AG08395 (cell line): ENCODE measurements at places on chromosomes 3 and 15.
A peak's percentile ranks its signal among the peaks of the same experiment; 100 is the strongest.

DNA sequence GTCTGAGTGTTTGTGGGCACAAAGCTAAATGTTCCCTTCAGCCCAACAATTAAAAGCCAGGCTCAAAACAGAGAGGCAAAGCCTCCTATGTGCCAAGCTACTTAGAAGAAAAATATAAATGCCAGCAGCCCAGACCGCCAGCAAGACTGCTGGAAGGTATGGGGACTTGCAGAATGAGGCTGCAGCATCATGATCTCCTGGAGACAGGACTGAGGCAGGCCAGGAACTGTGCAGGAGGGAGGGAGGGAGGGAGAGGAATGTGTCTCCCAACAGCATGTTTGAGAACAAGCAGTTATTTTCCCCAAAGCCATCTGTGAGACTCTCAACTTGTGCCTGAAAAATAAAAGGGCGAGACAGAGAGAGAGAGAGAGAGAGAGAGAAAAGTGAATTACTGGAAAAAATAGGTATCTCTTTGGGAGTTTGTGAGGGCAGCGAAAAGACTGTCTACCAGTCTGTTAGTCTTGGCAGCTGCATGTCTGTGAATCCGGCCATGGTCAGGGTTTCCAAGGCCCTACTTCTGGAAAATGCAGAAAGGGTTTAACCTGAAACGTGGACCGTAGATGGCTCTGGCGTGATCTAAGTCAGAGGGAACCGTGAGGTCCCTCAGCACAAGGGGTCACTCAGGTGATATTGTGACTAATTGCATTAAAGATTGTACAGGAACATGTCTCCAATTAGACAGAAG, 139.7 kb upstream of the COL8A1 start:
- DNase-seq: peak; percentile 43

DNA sequence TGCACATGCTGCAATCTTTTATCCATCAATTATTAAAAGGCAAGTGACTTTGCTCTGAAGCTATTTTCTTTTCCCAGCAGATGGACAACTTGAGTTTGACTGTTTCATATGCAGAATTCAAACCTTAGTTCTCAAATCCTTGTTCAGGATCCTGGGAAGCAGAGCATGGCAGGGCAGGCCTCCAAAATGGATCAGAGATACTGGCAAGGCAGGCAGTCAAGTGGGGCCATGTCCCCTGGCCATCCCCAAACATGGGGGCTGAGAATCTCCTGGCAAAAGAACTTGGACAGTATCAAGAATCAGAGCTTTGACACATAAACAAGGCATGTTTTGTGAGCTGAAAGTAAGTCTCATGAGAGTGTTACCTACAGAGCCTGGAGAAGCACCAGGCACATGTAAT, 122.9 kb upstream of the CTNNB1 start:
- no peak for DNase-seq

GRCh38 chr15:76299786-76300185, 11.5 kb downstream of the ETFA start:
- no peak for DNase-seq

- DNase-seq: no peak
Measured at GRCh38 chr3:142916605-142917004, 27.7 kb upstream of the PCOLCE2 start.

- no peak for DNase-seq
Measured at GRCh38 chr3:165502707-165503106, 306.5 kb upstream of the SLITRK3 start.

DNA sequence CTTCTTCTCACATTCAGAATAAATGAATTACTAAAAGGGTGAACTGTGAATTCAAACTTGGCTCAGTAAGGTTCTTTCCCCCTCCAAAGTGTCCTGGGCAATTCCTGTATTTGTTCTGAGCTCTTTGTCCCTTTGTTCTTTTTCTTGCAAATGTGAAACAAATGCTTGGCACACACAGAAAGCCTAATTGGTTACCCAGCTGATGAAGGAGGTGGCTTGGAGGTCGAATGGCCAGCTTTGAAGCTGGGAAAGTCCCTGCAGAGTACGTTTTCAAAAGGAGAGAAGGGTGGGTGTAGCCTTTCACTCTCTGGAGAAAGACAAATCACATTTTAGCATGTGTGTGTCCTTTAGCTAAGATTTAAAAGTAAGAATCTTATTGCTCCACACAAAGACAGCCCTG, 154.4 kb downstream of the PEX5L start:
- DNase-seq: no peak

DNA sequence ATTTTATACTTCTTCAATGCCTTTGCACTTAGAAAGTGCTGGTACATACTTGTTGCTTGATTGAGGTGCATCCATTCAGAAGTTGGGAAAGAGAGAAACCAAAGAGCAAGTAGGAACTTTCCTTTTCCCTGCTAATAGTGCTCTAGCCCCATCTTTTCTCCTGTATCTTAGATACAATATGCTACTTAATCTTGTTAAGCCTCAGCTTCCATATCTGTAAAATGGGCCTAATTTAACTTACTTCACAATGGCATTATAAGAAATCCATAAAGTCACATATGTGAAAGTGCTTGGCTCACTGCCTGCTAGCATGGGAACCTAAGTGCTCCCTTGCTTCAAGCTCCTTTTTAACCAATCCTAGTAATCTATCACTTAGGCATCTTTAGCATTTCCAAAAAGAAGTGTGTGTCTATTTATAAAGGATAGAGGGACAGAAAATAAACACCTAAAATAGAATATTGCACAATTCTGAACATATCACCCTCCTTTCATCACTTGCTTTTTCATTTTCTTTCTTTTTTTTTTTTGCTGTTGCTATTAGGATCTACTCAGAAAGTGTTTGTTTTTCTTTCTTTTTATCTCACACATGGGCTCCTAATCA, 28.1 kb downstream of the KCNAB1 start:
- DNase-seq: no peak

DNA sequence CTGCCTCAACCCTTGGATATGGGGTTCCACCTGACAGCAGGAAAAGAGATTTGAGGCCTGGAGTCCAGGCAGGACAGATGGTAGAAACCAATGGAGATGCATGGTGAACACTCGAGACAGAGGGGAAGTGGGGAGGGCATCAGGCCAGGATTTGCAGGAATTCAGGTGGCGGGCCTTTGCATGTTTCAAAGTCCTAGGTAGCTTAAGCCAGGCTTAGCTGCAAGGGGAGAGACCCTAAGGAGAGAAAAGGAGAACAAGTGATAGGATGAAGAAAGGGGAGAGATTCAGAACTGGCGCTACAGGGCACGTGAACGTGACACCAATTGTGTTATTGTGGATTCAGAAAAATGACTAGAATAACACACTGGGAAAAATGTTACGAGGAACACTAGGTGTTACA, 182.6 kb downstream of the PDZRN3 start:
- no peak for DNase-seq

DNA sequence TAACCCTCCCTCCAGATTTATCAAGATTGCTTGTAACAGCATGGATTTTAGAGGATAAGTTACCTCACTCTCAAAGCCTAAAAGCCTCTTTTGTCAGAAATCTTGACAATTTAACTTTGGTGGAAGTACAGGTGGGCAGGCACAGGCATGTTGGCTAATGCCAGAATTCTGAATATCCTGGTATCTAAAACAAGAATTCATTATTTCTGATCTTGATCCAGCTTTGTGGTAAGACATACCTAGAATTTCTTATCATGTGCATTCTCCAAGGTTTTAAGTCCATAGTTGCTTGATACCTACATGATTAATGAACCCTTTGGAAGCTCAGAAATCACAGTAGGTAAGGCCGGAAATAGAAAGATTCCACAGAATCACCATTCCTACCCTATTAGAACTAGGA, 109.9 kb upstream of the TTC14 start:
- DNase-seq: no peak

DNA sequence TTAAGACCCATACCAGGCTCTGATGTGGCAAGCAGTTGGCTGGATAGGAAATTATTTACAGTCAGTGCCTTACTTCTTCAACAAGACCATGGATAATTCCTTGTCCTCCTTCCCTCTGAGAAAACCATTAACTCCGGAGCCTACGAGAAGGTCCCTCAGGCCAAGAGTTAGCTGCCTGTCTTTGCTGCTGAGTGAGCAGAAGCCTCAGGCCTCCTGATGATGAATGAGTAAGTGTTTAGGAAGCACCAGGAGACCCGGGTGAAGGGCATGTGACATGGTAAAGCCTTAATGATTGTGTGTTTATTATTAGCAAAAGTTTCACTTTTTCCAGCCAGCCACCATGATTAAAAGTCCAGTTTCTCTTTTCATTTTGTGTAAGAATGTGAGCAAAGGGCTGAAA, 174.9 kb upstream of the TOPAZ1 start:
- no peak for DNase-seq

GRCh38 chr15:27235681-27236080, 264.7 kb downstream of the GABRG3 start:
- peak; percentile 42 for DNase-seq

- DNase-seq: peak; percentile 42
Measured at GRCh38 chr3:128875556-128876120, 3.8 kb upstream of the ACAD9 start.

DNA sequence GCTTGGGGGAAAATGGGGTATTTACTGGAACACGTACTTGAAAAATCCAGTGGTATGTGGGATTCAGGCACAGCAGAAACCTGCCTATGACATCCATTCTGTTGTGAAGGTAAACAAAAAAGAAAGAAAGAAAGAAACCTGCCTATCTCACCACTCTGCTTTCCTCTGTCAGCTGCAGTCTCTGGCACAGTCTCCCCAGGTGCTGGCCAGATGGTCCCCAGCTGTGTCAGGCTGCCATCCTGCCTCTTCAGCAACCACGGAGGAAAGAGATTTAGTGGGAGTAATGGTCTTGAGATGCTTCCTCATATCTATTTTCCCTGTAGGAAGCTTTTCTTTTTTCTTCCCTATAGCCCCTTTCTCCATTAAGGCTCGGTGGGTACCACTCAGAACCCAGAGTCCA, 2.5 kb upstream of the PXYLP1 start:
- DNase-seq: no peak
